GDM1 (cell line): ENCODE measurements at places on chromosomes 13 and 19.

GRCh38 chr13:24217601-24218281, 57.2 kb downstream of the SPATA13 start:
- DNase-seq = no peak

GRCh38 chr19:14369399-14370168, 11.7 kb upstream of the ADGRE5 start:
- peak; percentile 22 for DNase-seq

DNA sequence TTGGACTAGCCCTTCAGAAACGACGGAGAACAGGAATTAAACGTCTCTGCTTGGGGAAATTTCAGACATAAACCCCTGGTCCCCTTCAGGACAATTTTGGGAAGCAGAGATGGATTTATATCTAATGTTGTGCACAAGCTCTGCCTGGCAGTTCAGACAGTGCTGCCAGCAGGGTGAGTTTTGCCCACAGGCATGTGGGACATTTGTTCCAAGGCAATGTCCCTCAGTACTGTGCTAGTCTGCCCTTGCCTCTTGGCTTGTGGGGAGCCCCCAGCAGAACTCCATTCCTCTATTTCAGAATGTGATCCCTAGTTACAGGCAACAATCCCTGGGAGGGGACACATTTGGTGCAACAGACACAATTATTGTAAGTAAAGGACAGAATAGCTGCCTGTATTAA, 76.5 kb upstream of the GPR12 start:
- no peak for DNase-seq

DNA sequence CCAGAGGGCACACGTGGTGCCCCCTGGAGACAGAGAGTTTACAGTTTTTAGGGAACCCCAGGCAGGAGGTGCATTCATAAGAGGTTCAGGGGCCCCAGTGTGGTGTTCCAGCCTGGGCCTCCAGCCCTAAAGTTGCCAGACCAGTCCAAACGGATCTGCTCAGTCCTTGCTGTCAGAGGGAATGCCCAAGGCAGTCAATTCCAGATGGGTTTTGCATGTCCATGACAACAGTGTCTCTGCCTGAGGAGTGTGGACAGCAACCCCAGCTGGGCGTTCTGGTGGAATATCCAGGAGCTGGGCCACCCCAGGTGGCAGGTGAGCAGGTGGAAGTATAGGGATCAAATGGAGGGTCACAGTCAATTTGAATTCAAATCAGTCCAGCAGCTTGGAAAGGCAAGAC, 25.3 kb downstream of the FBXO27 start:
- DNase-seq = no peak

- no peak for DNase-seq
Observed at GRCh38 chr13:58480061-58480460, 848.5 kb downstream of the PCDH17 start.

DNA sequence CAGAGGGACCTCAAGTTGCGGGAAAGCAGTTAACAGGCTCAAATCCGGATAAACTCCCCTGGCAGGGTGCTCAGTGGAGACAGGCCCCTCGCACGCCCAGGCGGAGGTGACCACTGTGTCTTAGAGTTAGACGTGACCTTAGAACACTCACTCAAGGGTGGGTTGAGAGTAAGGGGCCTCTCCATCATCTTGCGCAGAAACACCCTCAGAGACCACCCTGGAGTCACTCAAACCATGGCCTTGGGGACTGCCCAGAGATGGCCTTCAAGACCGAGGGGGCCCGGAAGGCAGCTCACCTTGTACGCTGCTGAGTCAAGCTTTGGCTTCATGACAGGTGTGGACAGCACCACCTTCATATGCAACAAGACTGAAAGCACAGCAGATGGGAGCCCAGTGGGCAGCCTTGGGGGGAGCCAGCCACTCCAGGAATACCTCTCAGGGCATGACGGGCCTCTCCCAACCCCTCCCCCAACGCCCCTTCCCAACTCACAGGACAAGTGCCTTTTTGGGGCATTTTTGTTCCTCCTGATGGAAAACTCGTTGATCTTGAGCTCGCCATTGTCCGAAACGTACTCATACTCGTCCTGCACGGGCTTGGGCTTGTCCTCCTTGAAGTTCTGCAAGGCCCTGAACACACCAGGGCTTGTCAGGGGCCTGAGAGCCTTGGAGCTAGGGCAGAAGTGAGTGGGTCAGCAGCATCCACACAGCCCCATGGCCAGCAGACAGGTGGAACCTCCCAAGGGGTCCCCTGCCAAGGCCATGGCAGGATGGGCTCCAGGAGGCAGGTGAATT, 229.2 kb downstream of the TUBA3C start:
- DNase-seq = no peak

DNA sequence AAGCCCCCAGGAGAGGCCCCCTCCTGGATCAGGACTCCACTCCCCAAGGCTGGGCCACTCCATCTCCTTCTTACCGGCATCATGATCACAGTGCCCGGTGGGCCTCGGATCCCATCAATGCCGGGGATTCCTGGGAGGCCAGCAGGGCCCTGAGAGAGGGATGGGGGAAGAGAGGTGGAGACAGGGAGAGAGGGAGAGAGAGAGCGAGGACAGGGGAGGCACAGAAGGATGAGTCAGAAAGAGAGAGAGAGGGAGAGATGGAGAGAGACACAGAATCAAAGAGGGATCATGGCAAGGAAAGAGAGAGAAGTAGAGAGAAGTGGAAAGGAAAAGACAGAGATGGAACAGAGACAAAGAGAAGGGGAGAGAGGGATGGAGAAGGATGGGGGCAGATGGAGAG, 13.8 kb downstream of the COL5A3 start:
- no peak for DNase-seq

- DNase-seq = no peak
Observed at GRCh38 chr13:52925775-52926285, 77.4 kb upstream of the PCDH8 start.

GRCh38 chr19:50147462-50148423, 15.3 kb downstream of the IZUMO2 start:
- DNase-seq = peak; percentile 75

DNA sequence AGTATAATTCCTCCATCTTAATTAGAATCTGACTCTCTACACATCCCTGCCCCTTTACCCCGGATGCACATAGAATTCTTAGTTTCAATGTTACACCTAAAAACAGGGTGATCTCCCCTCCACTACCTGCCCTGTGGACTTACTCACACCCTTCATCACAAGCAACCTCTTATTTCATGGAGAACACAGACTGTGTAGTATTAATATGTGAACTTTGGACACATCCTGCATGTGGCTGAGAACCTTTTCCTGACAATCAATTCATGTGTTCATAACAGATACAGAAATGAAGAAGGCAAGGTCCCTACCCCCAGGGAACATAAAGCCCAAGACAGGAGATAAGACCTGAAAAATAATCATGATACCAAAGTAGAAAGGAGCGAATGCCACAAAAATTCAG, 11.8 kb downstream of the CEACAM6 start:
- no peak for DNase-seq

- no peak for DNase-seq
Observed at GRCh38 chr13:61774903-61775302, 359.3 kb upstream of the PCDH20 start.

DNA sequence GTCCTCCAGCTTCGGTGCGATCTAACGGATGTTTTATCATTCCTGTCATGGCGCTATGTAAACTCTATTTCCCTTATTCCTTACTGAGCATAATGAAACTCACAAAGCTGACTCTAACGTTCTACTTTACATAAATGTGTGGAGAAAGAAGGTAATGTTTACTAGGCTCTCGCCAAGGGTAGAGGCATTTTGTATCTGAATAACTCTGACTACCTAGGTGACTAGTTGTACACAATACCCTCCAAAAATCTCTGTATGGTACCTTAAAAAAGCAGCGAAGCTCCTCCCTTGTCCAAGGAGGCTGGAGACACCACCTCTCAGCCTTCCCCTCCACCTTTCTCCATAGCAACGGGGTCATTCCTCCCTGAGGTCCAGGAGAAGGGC, 316 bp upstream of the ZNF530 start:
- no peak for DNase-seq

- no peak for DNase-seq
Observed at GRCh38 chr13:109842212-109842920, 56.0 kb upstream of the IRS2 start.
